Astrocyte (in vitro differentiated cells and primary cell): ENCODE measurements at places on chromosomes 16 and 17. TPM values are rescaled to one million over a fixed set of nuclear protein-coding genes. Genes with fewer than 3 reads are reported as not detected.

CES3 gene
- total RNA-seq: 0.77 and 1.5 TPM in 2 replicates

MRM1 gene
- total RNA-seq: 3.1 and 4.8 TPM in 2 replicates

SLC47A1 gene
- total RNA-seq: 0.17 and 0.75 TPM in 2 replicates

GALR2 gene
- total RNA-seq: 0.36 TPM in 1 of 2 replicates, not detected in the other

DNAI2 gene
- not detected in 2 replicates for total RNA-seq

DNA sequence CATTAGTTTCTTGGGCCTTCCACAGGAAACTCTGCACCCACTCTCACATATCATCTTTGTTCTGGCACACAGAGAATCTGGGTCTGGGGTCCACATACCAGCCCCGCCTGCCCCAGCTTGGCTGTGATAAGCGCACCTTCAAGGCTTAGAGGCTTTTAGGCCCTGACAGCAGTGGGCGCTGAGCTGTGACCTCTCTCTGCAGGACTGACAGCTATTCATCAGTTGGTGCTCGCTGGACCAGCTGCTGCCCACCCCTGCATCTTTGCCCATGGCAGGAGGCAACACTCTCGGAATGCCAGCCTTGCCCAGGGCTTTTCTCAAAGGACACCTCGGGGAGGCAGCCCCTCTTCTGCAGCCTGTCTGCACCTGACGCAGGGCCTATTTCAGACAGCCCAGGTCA is 62.9 kb downstream of the SDK2 start:
- DNase-seq: no peak

GRCh38 chr17:1012823-1013728 is 16.1 kb downstream of the TIMM22 start:
- DNase-seq: no peak

DNA sequence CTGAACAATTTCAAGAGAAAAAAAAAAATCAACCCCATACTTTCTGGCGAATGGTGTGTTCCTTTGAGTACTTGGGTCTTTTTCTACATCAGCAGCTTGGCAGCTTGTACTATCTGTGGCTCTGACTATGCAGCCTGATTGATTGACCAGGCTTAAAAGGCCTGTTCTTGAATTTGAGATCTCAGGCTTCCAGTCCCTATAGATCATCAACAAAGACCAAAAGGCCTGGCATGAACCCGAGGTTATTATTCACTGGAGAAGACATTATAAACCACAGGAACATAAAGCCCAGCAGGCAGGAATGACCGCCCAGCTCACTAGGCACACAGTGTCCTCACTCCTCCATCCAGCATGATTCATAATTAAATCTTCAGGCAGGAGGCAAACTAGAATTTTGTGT is 32.1 kb upstream of the CDH3 start:
- DNase-seq: peak; percentile 55

GRCh38 chr17:59838052-59838916 is 54.5 kb downstream of the TUBD1 start:
- DNase-seq: no peak

- no peak for DNase-seq
These were observed 77.1 kb upstream of the BRD7 start for GRCh38 chr16:50445621-50446555.

- peak; percentile 71 for DNase-seq
These were observed 53.7 kb downstream of the SF3B3 start for GRCh38 chr16:70577256-70577698.

- no peak for DNase-seq
These were observed 111.9 kb downstream of the GNAO1 start for GRCh38 chr16:56303066-56303715.

DNA sequence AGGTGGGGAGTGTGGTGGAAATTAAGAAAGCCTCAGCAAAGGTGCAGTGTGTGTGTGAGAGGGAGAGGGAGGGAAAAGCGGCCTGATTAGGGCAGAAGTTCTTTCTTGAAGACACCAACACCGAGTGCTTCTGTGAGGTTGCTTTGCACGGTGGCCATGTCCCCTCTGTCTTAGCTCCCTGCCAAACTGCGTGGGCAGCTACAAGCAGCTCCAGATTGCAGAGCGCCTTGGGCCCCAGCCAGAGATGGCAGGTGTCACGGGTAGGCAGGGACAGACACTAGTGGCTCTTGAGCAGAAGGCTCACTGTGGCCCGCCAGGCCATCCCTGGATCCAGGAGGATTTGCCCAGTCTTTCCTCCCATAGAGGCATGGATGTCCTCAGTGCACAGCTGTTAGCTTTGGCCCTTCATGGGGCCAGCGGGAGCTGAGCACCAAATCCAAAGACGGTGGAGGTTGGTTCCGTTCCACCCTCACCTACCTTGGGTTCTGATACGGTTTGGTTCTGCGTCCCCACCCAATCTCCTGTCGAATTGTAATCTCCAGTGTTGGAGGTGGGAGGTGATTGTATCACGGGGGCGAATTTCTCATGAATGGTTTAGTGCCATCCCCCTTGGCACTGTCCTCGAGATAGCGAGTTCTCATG is 21.4 kb downstream of the KIAA0513 start:
- DNase-seq: no peak

DNA sequence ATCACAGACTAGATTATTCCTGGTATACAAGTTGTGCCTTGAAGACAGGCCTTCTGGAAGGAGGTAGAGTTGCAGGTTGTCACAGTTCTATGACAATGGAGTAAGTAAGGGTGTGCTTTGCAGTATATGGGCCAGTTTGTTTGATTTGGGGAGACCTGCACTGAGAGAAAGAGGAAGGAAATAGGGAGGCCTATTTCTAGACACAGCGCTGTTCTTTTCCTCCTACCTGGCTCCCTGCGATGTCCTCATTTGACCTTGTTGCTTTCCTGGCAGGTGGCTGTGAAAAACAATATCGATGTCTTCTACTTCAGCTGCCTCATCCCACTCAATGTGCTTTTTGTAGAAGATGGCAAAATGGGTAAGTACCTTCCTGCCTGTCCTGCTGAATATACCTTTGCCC is 22.5 kb upstream of the RASL10B start:
- no peak for DNase-seq

DNA sequence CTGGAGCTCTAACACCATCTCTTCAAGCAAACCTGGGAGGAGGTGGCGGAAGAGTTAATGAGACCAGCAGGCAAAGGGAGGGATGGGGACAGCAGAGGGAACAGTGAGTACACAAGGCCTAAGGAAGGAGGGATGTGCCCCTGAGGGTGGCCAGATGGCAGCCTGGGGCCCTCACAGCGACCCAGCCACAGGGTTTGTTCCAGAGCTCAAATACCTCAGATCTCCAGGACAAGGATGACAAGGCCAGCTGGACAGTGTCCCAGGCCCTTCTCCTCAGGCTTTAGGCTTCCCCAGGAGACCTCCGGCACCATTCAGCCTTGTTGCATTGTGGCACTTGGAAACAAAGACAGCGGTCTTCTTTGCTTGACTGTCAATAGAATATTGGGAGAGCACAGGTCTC is 14.9 kb downstream of the CDIP1 start:
- no peak for DNase-seq

DNA sequence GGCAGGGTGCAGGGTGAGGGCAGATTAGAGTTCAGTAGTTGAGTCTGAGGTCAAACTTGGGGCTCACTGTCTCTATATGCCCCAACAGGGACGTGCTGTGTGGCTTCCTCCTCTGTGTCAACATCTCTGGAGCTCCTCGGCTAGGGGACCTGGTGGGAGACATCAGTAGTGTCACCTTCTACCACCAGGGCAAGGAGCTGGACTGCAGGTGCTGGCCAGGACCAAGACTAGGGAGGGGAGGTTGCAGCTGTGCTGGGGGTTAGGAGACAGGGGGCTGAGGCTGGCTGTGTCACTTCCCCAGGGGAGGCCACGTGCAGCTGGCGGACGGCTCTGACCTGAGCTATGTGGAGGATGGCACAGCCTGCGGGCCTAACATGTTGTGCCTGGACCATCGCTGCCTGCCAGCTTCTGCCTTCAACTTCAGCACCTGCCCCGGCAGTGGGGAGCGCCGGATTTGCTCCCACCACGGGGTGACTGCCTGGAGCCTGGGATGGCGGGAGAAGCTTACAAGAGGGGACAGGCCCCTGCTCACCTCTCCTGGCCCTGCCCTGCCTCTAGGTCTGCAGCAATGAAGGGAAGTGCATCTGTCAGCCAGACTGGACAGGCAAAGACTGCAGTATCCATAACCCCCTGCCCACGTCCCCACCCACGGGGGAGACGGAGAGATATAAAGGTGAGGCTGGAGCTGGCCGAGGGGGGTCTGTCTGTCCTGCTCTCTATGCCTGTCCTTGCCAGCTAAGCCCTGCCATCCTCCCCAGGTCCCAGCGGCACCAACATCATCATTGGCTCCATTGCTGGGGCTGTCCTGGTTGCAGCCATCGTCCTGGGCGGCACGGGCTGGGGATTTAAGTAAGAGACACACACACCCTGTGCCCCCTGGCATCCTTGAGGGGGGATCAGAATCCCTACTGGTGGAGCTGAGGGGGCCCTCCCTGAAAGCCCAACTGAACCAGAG is 18.9 kb downstream of the ADAM11 start:
- DNase-seq: no peak
